GM12891 (cell line): ENCODE measurements at places on chromosomes 3 and 15.

GRCh38 chr3:113695786-113696645 is at the start of gene USF3:
Gene USF3 (minus strand): TSS chr3:113696642. CDS start chr3:113674878, 21,764 bp downstream.
- peak; percentile 81 for DNase-seq

DNA sequence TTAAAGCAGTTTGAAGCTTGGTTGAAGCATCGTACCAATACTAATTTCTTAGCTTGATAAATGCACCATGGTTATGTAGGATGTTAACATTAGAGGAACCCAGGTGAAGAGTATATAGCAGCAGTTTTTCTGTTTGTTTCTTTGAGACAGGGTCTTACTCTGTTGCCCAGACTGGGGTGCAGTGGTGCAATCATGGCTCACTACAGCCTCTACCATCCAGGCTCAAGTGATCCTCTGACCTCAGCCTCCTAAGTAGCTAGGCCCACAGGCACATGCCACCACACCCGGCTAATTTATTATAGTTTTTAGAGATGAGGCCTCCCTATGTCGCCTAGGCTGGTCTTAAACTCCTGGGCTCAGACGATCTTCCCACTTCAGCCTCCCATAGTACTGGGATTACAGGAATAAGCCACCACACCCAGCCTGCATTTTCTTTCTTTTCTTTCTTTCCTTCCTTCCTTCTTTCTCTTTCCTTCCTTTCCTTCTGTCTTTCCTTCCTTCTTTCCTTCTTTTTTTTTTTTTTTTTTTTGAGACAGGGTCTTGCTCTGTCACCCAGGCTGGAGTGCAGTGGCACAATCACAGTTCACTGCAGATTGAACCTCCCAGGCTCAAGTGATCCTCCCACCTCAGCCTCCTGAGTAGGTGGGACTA is 6.1 kb downstream of the PEAK1 start:
- no peak for DNase-seq

- peak; percentile 87 for DNase-seq
These were observed 101.5 kb downstream of the FBLN2 start for GRCh38 chr3:13650210-13651056.

- no peak for DNase-seq
These were observed 20.0 kb downstream of the EFCC1 start for GRCh38 chr3:129021140-129021551.

DNA sequence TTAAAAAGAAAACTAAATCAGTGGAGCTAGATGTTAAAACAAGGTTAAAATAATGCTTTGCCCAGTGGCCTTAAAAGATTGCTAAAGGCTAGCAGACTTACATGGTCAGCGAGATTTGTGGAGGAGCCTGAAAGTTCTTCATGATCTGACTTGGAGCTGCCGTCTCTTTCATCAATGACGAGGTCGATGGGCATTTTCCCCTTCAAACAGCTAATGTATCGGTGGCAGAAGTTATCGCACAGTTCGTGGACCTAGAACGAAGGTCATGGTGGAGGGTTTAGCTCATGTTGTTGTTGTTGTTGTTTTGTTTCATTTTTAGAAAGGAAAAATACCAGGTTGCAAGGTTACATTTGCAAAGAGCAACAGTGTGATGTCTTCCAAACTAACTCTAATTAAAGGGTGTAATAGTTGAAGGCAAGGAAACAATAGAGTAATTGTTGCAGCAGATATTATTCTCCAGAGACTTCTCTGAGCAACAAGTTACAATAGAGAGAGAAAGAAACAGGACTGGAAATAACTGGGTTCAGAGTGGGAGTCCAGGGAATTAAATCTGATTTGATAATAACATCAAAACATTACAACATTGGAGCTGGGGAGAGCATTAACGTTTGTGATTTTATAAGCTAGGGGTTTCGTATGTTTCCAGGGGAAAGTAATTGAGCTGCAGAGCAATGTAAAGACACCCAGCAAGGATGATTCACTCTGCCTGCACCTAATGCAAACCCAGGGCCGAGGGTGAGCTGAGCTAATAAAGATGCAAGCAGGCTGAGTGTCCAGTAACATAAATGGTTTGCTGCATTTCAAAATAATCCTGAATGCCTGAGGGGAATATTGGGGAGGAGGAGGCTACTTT is 6.6 kb downstream of the MEIS2 start:
- no peak for DNase-seq

GRCh38 chr3:139447486-139447885 is 28.8 kb downstream of the RBP2 start:
- DNase-seq = no peak

DNA sequence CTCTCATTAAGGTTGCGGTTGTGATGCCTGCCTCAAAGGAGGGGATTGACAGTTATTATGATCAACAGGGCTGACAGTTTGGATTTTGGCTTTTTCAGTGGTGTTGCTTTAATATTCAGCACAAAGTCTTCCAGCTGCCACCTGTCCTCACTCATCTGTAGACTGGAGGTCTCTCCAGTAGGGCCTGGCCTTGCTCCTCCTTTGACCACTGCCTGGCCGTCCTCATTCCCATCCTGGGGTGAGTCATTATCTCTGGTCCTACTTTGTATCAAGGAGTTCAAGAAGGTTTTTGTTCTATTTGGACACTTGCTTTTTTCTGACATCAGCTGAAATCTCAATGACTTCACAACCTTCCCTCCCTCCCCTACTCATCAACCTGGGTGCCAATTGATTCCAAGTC is 95.1 kb upstream of the ZPLD1 start:
- no peak for DNase-seq

- DNase-seq = no peak
These were observed 412.7 kb upstream of the ROBO2 start for GRCh38 chr3:76627236-76627635.

DNA sequence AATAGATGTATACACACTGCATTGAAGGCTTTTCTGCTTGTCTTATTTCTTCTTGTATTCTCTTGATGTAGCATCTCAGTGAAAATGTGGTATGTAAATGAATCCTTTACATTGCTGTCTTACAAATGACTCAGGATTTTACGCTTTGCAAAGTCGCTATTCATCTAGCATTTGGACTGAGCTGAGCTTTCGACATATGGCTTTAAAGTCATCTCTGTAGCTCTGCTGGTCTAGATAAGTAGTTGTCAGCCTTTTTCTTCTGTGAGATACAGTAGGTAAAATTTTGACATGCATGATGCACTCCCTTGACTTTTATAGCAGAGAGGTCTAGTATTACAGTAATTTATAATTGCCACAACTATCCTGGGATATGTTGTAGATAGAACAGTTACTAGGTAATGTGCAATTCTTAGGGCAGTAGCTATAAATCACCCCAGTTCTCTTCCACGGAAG is 16.8 kb downstream of the MEF2A start:
- no peak for DNase-seq

DNA sequence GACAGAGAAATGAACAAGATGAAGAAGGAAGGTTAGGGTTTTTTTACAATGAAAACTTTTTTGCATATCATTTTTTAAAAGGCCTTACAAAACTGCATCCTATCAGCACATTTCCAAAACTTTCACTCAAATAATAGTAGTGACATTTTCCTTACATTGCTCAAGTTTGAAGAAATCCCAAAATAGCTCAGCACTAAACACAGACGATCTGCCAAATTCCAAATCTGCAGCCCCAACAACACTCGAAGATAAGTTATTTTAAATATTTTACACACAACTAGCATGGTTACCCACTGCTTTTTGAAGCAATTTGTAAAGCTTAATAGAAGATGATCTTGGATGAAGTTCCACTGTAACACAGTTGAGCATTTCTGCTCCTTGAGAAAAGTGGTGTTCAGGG is 535.6 kb upstream of the ALCAM start:
- DNase-seq = no peak

DNA sequence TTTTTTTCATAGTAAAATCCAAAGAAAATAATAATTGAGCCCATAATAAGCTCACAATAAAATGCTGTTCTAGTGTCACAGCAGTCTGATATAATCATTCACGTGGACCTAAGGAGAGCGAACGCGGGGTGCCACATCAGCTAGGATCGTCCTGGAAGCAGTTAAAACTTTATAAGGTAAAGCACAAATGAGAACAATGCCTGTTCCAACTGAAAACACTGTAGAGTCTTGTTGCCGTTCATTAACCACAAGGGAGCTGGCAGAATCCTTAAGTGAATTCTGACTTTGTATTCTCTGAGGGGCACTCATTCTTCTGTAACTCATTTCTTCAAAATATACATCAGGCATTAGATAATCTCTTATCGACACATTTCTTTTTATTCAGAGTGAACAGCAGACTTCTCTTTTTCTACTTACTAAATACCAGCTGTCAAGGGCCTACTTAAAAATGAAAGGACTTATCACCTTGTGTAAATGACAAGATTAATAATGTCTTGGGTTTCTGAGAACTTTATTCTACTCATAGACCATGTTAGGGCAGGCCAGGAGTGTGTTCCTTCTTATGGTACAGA is 524.6 kb downstream of the MECOM start:
- DNase-seq = no peak

GRCh38 chr3:113277941-113278598 is 66.7 kb downstream of the BOC start:
- DNase-seq = no peak

- DNase-seq = peak; percentile 32
These were observed 21.3 kb downstream of the DUT start for GRCh38 chr15:48352474-48353072.

- DNase-seq = no peak
These were observed 5.3 kb downstream of the TXNRD3 start for GRCh38 chr3:126649556-126650092.

DNA sequence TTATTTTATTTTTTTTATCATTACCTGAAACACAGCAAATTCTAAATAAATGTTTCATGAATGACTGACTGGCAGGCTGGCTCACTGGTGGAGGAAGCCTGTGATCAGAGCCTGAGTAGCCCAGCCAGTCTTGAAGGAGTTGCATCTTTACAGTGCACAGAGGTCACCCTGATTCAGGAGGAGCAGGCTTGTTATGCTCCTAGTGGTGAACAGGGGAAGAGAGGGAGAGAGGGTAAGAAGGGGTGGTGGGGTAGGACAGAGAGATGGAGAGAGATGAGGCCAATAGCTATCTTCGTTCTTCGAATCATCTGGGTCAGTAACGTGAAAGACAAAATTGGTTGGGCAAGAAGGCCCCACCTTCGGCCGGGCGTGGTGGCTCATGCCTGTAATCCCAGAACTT is 202.6 kb upstream of the MCTP2 start:
- no peak for DNase-seq

DNA sequence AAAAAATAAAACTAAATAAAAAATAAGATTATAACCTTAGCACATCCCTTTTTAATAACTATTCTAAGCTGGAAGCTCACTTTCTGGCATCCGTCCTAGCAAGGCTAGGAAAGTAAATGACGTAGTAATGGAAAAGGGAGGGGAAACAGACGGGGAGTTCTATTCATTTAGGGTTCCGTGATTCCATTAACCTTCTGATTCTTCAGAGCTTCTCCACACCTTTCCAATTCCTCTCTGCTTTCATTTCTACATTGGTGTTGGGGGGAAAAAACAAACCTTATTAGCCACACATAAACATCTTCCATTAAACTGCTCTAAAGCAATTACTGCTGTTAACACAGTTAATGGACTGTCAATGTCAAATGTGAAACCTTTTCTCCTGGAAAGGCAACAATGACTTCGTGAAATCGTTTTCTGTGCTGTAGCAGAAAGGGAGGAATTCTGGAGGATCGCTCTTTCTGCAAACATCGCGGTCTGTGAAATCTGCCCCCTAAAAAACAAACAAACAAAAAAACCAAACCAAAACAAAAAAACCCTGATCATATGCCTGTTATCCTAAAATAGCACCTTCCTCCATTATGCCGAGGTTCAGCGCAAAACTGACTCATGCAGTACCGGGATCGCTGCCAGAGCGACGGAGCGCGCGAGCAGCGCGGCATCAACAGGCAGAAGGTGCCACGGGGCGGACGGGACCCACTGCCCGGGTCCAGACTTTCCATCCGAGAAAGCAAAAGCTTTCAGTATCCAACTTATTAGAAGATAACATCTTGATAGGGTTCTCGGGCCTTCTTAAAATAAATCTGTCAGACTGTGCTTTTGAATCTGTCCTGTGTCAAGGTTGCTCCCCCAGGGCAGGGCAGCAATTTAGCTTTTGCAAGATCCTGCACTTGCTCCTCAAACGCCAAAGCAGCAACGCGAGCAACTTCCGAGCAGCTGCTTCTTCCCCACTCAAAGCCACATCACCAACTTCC is 156.2 kb downstream of the FGF12 start:
- DNase-seq = no peak

GRCh38 chr3:48422272-48422671 is 7.6 kb downstream of the PLXNB1 start:
- DNase-seq = no peak

DNA sequence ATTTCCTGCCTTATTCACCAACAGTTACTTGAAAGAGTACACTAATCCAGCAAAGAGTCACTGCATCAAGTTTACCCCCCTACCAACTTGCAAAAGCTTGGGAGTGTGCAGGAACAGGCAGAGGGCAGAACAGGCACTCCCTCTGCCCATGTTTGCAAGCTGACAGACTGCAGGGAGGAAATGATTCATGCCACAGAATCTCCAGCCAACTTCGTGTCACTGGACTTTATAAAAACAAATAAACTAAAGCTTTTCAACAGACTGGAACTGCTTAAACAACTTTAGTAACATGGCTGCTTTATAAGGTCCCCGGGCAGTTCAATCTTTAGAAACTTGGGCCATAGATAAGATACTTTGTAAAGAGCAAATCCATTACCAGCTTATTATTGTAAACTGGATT is 129.5 kb downstream of the THRB start:
- DNase-seq = no peak

DNA sequence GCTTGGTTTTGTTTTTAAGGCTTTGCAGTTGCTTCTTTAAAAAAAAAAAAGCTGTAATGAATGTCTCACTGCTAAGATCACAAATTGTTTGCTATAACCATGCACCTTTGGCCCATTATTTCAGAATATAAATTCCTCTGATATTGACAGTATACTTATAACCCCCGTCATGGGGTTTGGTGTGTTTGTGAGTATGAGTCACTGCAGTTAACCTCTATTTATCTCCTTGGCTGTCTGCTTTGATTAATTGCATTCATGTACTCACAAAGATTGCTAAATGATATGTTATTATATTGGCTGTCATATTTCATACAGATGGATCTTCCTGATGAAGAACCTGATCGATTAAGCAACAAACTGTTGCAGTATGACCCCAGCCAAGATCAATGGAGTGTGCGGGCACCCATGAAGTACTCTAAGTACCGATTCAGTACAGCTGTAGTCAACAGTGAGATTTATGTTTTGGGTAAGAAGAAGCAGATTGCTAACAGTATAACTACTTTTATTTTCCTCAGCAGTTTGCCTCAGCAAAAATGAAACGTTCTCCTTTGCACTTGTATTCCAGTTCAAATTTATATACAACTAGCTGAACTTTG is 14.9 kb downstream of the KBTBD12 start:
- no peak for DNase-seq

DNA sequence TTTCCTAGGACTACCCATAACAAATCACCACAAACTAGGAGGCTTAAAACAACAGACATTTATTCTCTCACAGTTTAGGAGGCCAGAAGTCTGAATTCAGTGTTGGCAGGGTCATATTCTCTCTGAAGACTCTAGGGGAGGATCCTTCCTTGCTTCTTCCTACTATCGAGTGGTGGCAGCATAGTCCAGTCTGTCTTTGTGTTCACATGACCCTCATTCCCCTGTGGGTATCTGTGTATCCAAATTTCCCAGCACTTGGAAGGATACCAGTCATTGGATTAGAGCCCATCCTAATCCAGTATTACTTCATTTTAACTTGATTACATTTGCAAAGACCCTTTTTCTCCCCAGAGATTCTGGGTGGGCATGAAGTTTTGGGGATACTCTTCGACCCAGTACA is 63.8 kb downstream of the GMPS start:
- DNase-seq = no peak

- DNase-seq = no peak
These were observed 565.3 kb upstream of the ROBO2 start for GRCh38 chr3:76474632-76475031.

GRCh38 chr3:69200384-69201068 is 78.1 kb upstream of the LMOD3 start:
- DNase-seq = no peak

GRCh38 chr3:132236701-132237651 is 80.2 kb upstream of the ACP3 start:
- DNase-seq = no peak
